Left lung (tissue), 14 donors: ENCODE measurements at places on chromosomes 1 and 21. TPM values are rescaled to one million over a fixed set of nuclear protein-coding genes. Genes with fewer than 3 reads are reported as not detected.

The YY1AP1 gene
- polyA plus RNA-seq = 89.8 TPM

The ALX3 gene
- polyA plus RNA-seq = not detected

The RGS18 gene
- 4.9 TPM for polyA plus RNA-seq

The KCNN3 gene
- 2.0 TPM for polyA plus RNA-seq

The PRAMEF1 gene
- polyA plus RNA-seq = not detected

The B3GALT2 gene
- 21.7 TPM for polyA plus RNA-seq
